ENCODE measurements at places on chromosomes 16 and 17. TPM values are rescaled to one million over a fixed set of nuclear protein-coding genes. Genes with fewer than 3 reads are reported as not detected.

DNA sequence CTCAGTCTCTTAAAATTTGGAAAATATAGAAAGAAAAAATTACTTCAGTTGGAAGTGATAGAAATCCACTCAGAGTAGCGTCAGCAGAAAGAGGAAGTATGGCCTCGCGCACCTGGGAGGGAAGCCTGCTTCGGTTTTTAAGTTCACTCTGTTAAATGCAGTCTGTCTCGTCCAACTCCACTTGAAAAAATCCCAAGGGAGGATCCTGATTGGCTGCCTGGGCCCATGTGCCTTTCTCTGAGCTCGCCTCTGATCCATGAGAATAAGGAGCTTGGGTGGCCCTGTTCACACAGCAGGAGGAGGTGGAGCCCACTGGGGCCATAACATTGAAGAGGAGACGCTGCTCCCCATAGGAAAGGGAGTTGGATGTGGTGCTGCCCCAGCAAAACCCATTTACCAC, 40.7 kb downstream of the DNAJA2 start:
- no peak for DNase-seq

- no peak for DNase-seq
These were observed 336.1 kb upstream of the TBX2 start for GRCh38 chr17:61063528-61063927.

DNA sequence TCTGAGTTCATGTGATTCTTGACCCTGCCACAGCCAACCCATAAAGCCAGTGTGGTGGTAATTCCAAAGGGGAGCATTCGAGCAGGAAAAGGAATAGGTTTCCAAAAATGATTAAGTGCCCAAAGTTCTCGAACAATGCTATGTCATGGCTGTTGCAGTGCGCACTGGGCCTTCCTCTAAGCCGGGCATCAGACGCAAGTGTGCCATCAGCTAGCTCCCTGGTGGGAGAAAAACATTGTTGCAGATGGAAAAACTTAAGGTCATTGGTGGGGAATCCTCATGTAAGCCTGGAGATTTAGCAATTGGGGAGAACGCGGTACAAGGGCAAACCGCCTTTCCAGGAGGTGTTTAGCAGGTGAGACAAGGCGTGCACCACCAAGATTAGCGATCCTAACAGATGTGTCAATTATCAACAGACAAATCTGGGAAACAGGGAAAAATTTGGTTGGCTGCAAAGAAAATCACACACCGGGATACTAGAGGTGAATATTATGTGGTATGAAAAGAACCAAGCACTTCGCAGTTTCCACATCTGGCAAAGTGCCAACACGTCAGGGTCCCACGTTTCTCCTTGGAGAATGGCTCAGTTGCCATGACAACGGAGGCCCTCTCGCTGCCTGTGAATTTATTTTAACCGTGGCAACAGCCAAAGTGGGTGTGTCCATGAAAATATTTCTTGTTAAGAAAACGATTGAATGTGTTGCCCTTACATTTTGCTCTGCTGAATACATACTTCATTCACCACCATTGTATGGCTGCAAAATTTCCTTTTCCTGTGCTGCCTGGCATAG, 118.5 kb upstream of the CACNG5 start:
- DNase-seq, result peak; percentile 22

Gene SLFN13
- total RNA-seq, result 12.8 TPM

Gene CDRT4
- total RNA-seq, result not detected

Gene GLIS2
- 7.4 TPM for total RNA-seq
